BJ (cell line): ENCODE measurements at places on chromosomes 1 and 21.

- DNase-seq = no peak
Measured at GRCh38 chr1:40658751-40659648, 6.5 kb downstream of the RIMS3 start.

DNA sequence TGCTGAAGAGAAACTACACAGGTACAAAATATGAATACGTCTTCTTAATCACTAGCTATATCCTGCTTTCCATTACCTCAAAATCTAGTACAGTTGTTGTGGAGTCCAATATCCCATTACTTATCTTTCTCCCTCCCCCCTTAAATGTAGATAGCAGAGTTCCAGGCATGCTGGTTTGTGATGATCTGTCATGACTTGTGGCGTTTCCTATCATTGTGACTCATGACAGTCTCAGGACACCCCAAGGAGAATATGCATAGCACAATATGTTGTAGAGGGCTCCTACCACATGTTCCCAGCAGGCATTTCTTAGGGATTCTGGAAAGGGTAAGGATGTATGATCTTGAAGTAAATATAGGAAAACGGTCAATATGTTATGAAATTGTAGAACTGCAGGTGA, 206.9 kb downstream of the USH2A start:
- no peak for DNase-seq

DNA sequence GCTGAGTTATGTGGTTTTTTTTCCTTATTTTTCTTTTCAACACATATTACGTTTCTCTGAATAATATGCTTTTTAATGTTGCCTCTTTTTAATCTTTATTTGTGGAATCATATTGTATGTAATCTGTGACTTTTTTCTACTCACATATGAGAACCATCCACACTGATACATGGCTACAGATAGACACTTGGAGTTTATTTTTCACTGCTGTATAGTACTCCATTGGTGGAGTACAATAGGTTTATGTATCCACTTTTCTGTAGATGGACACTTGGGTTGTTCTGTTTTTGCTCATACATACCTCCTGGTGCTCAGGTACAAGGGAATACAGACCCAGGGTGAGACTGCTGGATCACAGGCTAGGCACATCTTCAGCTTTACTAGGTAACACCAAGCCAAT, 71.5 kb upstream of the ERG start:
- DNase-seq = no peak

GRCh38 chr1:228404107-228404720, 2.4 kb downstream of the TRIM11 start:
- no peak for DNase-seq

DNA sequence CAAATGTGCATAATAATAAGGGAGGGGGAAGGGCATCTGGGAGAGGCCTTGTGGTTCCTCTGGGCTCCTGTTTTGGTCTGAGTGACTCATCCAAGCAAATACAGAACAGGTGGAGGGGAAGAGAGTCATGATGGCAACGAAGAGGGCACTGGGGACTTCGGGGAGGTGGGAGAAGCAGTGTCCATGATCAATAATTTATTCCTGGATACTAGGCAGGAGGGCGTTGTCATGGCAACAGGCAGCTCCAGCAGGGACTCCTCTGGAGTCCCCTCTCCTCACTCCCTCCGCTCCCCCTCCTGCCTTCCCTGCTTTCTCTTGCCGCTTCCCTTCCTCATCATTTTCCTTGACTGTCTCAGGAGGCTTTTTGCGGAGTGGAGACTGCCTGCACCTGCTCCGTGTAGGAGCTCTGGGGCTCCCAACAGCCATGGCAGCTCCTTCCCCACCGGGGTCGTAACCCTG, 12.3 kb upstream of the NFASC start:
- no peak for DNase-seq

- DNase-seq = no peak
Measured at GRCh38 chr1:155200920-155201319, 6.8 kb downstream of the THBS3 start.

- no peak for DNase-seq
Measured at GRCh38 chr21:36454706-36455105, 25.2 kb downstream of the CLDN14 start.

GRCh38 chr1:211557894-211558625, 20.9 kb downstream of the SLC30A1 start:
- DNase-seq = no peak

GRCh38 chr1:9651565-9652378, at the start of gene PIK3CD:
Gene PIK3CD (plus strand): TSS chr1:9651731. CDS start chr1:9710456, 58,725 bp downstream.
- no peak for DNase-seq

- DNase-seq = no peak
Measured at GRCh38 chr1:9621032-9621431, 30.5 kb upstream of the PIK3CD start.

- peak; percentile 16 for DNase-seq
Measured at GRCh38 chr1:40948741-40949443, 30.6 kb upstream of the CTPS1 start.

- DNase-seq = no peak
Measured at GRCh38 chr1:225720937-225721336, 56.7 kb upstream of the SRP9 start.

- DNase-seq = no peak
Measured at GRCh38 chr1:115412733-115413132, 74.7 kb upstream of the NGF start.

DNA sequence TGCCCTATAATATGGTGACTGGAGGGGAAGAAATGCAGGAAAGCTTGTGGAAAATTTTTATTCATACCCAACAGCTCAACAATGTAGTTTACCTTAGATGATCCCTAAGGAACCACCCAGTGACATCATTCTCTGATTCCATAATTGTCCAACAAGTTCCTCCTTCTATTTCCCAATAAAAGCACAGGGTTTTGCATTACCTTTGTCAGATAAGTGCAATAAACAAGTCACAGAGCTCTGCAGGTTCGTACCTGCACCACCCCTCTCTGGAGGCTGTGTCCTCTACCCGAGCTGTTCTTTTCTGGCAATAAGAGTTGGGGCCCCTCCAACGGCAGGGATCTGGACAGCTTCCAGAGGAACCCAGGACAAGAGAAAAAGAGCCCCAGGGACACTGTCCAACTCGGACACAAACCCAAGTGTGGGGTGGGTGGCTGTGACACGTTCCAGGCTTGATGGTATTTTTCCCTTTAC, 38.8 kb downstream of the RCAN1 start:
- DNase-seq = no peak

DNA sequence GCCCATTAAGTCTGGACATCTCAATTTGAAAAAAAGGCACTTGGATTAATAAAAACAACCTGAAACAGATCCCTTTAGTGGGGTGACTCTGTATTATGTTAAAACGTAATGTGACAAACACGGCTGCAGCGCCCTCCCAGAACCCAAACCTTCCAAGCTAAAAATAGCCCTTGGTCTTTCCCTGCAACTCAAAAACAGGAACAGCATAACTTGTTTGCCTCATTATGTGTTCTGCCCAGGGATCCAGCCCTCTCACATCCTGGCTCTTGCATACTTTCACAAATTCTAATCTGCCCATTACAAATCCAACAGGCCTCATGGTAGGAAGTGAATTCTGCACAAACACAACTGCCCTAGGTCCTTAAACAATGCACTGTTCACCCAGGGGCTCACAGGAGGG, 94.7 kb upstream of the GADD45A start:
- peak; percentile 48 for DNase-seq

- no peak for DNase-seq
Measured at GRCh38 chr1:53326598-53327181, 1.2 kb downstream of the LRP8 start.

DNA sequence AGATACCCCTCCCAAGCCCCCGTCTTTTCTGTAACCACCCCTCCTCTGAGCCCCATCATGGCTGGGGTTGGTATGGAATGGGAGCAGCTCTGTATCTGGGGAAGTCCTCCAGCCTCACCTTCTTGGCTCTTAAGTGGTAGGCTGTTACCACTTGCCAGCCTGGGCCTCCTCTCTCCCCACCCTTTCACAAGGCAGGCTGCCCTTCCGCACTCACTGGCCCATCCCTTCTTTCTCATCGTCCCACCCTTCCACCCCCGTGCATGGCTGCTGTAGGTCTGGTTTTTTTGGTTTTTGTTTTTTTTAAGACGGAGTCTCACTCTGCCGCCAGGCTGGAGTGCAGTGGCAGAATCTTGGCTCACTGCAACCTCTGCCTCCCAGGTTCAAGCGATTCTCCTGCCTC, 5.2 kb downstream of the CYB561D1 start:
- no peak for DNase-seq

DNA sequence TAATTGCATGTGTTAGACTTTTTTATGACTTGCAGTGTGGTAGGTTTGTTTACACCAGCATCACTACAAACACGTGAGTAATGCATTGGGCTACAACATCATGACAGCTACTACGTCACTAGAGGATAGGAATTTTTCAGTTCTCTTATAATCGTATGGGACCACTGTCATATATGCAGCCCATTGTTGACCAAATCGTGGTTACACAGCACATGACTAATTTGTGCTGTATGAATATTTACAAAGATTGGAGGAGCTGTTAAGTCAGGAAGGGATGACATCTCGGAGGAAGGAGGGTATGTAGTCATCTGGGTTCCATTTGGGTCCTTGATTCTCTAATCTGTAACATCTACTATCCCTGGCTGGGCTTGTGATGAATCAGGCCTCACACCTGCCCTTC, 270.9 kb downstream of the TNR start:
- no peak for DNase-seq

DNA sequence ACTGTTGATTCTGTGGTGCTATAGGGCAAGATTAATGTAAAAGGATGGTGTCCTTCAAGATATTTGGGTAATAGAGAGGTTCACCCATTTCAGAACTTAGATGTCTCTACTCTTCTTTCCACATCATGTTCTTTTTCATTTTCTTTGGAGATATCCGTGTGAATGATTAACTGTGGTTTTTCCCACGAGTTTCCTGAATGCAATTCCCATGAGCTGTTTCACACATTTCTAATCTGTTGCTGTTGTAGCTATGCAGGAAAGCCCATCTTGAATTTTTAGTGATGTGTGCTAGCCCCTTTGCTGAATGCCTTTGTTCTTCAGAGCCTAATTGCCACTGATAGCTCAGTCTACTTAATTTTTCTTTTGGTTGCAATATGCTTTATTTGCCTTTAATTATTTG, 27.6 kb downstream of the SNX27 start:
- peak; percentile 26 for DNase-seq

DNA sequence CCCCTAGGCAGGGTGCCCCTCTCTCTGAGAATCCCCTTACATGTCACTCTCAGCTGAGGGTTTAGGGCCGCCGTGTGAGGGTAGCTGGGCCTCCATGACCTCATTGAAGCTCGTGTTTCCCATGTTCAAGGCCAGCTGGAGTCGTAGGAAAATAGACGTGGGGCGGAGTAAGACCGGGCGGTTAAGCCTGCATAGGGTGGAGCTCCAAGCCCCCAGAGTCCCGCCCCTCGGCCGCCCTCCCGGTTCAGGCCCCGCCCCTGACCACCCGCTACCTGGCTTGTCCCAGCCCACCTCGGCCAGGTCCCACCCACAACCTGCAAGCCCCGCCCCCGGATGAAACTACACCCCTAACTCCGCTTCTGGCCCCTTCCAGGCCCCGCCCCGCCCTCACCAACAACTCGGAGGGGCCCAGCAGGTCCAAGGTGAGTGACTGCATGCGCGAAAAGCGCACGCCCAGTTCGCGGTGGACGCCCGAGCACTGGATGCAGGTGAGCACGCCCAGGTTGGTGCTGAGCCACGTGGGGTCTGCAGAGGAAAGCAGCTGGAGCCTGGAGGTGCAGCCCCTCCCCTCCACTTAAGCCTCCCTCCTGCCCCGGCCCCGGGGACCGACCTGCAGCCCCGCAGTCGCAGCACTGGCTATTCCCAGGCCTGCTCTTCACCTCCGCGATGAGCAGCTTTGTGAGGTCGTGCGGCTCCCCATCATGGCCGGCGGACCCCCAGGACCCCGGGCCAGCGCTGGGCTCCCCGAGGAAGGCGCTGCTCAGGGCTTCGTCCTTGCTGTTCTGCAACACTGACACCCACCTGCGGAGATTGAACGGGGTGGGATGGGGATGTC, 12.2 kb upstream of the TCEA3 start:
- DNase-seq = no peak

- no peak for DNase-seq
Measured at GRCh38 chr21:16624479-16625118, 888.2 kb upstream of the CXADR start.

GRCh38 chr1:145918992-145919939, 749 bp upstream of the PEX11B start:
- DNase-seq = no peak

DNA sequence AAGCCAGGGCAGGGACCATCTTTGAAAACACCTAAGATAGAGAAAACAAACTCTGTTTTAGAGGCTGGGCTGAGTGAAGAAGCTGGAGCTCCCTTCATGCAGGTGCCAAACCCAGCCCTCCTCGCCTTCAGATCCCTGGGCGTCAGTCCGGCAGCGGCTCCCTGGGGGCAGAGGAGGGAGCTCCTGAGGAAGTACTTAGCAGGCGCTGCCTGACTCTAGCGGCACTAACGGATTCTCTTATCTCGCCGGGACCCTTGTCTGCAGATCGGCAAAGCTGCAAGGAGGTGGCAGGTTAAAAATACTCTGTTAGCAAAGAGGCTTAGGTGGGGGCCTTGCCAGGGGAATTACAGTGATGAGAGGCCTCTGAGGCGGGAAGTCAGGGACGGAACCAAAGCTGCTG, 79.6 kb downstream of the PLXNA2 start:
- DNase-seq = no peak

DNA sequence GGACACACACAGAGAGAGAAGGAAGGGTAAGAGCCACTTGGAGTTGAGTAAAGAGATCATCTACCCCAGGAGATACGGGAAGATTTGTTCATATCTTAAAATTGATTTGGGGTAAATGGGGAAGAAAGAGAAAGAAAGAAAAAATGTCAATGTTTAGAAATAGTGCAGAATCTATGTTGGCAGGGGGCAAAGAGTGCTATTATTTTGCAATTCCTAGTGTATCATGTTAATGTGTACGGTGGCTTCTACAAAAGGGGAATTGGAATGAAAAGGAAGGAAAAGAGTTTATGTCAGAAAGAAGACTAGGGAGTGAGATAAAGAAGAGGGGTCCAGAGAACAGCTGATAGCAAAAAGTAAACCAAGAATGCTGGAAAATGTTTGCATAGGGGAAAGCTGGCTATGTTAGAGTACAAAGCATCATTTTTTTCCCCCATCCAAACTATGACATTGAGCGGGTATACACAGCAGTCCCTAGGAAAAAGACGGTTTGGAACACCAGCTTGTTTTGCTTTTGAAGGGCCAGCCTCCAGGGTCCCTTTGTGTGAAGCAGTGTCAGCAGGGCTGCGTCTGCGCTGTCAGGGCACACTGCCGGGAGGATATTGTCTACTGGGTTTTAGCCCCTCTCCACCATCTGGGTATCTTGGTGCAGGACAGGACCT, 10.8 kb downstream of the LRRC8D start:
- DNase-seq = no peak

DNA sequence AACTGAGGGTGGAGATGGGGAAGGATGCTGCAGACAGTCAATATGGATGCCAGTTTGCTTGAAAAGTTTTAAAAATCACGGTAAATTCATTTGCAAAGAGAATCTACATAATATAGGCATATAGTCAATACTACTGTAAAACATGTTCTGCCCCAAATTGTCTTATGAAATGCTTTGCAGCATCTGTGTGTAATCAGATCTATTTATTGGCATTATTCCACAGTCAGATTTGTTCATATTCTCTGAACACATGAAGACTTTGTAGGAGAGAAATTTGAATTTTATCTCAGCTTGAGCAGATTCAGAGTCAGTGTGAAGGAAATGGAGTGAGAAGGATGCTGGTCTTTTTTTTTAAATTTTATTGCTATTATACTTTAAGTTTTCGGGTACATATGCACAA, 88.5 kb downstream of the PLPPR4 start:
- no peak for DNase-seq

- peak; percentile 93 for DNase-seq
Measured at GRCh38 chr1:201456499-201457309, 12.3 kb downstream of the PHLDA3 start.

- DNase-seq = no peak
Measured at GRCh38 chr1:168509210-168509609, 34.6 kb downstream of the XCL2 start.

- no peak for DNase-seq
Measured at GRCh38 chr1:203797216-203797615, 1.8 kb downstream of the ZBED6 start.
